Spinal cord (tissue), 10 donors: ENCODE measurements at places on chromosomes 7 and 10.

GRCh38 chr7:41948503-41948902 lies 245.6 kb upstream of the INHBA start:
- no peak for DNase-seq

DNA sequence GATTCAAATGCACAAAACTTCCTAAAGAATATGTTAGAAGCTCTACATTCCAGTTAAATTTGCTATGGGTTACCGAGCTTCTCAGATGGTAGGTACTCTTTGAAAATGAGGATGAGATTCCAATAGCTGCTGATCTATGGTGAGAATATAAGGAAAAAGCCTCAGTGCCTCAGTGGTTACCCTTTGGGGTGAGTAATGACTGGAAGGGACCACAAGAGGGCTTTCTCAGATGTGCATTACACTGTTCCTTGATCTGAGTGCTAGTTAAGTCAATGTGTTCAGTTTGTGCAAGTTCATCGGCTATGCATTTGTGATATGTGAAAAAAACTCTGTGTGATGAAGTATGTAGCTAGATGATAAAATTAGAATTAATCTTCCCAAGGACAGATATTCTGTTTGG lies 3.5 kb downstream of the NRCAM start:
- peak; percentile 53 for DNase-seq

DNA sequence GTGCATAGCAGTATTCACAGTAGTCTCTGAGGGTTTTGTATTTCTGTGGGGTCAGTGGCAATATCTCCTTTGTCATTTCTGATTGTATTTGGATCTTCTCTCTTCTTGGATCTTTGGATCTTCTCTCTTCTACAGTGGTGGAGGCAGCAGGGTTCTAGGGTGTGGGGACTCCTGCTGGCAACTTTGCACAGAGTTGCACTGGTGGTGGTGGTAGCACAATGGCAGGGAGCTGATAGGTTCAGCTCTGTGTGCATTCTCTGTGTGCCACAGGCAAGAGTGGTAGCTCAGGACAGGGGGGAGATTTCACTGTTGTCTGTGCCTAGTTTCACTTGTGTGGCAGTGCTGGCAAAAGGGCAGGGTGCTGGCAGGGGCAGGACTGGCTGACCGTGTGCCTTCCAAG lies 35.1 kb upstream of the PRSS37 start:
- no peak for DNase-seq

GRCh38 chr10:86194684-86195083 lies 171.9 kb downstream of the GRID1 start:
- DNase-seq: no peak

GRCh38 chr10:94300042-94300441 lies 62.7 kb downstream of the NOC3L start:
- no peak for DNase-seq

GRCh38 chr10:43160046-43160920 lies 22.0 kb downstream of the CSGALNACT2 start:
- DNase-seq: no peak

- no peak for DNase-seq
These were observed 51.4 kb upstream of the APBB1IP start for GRCh38 chr10:26386781-26387180.

GRCh38 chr10:24670964-24671670 lies 52.6 kb downstream of the ARHGAP21 start:
- DNase-seq: no peak

DNA sequence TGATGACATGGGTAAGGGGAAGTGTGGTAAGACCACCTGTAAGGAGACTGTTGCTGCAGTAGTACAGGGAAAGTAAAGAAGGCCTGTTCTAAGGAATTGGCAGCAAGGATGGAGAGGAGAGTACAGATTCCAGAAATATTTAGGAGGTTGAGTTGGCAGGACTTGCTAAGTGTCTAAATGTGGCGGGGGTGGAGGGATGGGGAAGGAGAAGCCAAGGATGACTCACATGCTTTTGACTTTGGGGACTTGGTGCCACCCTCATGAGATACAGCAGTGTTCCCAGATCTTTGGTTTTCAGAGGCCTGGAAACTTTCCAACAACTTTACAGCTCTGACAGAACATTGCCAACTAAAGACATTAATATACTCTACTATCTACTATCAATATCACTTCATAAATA lies 45.4 kb downstream of the CDK6 start:
- no peak for DNase-seq

DNA sequence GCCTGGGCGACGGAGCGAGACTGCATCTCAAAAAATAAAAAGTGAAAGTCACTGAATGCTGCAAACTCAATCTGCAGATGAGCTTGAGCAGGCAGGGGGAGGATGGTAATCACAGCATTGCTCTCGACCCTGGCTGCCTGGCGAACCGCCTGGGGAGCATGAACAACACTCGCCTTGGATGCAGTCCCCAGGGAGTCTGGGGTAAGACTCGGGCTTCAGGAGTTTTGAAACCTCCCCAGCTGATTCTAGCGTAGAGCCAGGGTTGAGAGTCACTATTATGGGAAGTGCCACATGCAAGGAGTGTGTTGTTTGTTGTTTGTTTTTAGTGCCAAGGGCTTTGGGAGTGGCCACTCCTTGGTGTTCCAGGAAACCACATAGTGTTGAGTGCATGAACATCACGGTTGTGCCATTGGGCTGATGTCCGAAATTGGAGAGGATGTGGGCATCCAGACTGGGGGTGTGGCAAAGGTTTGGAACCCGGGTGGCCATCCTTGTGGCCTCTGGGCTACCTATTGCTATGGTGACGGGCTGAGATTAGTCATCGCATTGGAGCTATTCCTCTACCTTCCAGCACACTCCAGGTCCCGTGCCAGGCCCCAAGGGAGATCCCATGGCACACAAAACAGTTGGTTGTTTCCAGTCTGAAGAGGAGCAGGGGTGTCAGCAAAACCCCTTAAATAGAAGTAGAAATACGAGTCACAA lies 92.6 kb downstream of the RGS10 start:
- no peak for DNase-seq

DNA sequence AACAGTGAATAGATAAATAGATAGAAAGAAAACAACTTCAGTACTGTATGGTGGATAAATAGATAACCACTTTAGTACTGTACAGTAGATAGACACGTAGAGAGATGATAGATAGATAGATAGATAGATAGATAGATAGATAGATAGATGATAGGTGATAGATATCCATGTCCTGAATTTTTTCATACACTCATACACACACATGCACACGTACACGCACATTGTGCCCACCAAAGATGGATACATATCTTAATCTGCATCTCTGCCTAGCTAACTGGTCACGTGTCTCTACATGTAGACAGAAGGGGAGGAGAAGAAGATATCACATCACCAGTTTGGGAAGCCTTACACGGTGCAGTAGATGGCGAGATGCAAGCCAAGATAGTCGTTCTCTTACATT lies 99.2 kb downstream of the ARID5B start:
- no peak for DNase-seq

DNA sequence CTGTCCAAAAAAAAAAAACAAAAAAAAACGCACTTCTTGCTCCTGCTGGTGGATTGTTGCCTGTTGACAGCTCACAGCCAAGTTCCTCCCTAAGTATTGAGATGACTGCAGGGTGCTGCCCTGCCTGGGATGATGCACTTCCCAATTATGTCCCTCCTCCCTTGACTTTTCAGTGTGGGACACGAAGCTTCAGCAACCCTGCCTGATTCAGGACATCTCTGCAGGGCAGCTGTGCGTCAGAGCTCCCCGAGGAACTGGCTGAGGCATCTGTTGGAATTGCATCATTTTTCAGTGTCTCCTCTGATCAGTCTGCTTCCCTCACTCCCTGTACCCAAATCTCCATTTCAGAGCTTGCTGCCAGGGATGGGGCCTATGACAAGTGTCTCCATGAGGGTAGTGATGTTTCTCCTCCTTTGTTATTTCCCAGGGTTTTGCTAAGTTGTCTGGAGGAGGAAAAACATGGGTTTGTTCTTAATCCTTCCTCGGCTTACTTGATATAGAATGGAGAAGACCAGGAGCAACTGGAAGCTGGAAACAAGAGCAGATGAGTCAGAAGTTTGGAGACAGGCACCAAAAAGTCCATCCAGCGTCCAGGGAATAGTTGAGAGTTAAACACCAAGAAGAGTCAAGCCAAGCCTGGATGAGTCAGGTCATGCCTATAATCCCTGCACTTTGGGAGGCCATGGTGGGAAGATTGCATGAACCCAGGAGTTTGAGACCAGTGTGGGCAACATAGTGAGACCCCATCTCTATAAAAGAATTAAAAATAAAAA lies 355.1 kb downstream of the GALNT17 start:
- no peak for DNase-seq

- DNase-seq: no peak
These were observed 252.9 kb upstream of the SORCS1 start for GRCh38 chr10:107417446-107417845.

GRCh38 chr10:112785089-112785488 lies 165.0 kb upstream of the TCF7L2 start:
- DNase-seq: no peak

DNA sequence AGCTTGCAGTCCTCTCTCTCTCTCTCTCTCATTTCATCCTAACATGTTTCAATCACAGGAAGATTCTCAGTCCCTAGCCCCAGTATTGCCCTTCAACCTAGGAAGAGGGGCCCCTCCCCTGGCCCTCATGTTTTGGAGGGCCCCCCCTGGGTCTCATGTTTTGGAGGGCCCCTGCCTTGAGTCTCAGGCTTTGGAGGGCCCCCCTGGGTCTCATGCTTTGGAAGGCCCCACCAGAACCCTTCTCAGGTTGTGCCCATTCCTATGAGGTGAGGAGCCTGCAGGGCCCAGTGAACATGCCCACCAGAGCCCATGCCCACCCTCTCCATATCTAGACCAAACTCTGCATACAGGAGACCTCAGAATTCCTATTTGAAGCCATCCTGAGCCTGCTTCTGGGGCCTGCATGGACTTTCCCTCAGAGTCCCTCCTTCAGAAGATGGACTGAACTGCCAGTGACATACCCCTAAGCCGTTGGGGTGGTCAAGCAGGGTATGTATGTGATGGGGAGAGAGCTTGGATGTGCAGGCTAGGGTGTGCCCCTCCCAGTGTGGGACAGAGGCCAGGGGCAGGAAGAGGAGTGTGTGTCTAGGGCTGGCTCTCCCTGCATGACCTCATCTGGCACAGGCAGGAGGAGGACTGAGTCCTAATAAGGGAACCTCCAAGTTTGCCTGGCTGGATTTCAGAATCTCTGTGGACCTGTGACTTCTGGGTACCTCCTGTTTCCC lies 8.1 kb upstream of the VDAC2 start:
- no peak for DNase-seq

GRCh38 chr10:68428396-68429104 lies 21.5 kb upstream of the RUFY2 start:
- DNase-seq: no peak

DNA sequence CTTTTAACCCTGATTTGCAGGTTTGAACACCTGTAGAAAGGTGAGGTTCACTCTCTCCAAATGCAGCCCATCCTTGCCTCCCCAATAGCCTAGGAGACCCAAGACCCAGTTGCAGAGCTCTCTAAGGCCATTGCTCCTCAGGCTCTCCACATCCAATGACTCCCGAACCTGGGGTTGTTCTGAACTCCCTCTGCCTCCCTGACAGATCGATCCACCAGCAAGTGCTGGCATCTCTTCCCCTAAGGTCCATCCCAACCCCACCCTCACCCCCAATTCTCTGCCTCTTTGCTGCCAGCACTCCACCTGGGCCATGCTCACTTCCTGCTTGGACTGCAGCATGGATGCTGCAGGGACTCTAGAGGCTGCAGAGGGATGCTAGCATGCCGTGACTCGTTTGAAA lies 19.3 kb upstream of the FAM170B start:
- DNase-seq: no peak

GRCh38 chr7:25638068-25638467 lies 409.8 kb upstream of the NPVF start:
- no peak for DNase-seq

- DNase-seq: peak; percentile 80
These were observed 13.0 kb downstream of the DOCK1 start for GRCh38 chr10:126917975-126918908.

- DNase-seq: no peak
These were observed 48.5 kb downstream of the RASGEF1A start for GRCh38 chr10:43218206-43218950.

DNA sequence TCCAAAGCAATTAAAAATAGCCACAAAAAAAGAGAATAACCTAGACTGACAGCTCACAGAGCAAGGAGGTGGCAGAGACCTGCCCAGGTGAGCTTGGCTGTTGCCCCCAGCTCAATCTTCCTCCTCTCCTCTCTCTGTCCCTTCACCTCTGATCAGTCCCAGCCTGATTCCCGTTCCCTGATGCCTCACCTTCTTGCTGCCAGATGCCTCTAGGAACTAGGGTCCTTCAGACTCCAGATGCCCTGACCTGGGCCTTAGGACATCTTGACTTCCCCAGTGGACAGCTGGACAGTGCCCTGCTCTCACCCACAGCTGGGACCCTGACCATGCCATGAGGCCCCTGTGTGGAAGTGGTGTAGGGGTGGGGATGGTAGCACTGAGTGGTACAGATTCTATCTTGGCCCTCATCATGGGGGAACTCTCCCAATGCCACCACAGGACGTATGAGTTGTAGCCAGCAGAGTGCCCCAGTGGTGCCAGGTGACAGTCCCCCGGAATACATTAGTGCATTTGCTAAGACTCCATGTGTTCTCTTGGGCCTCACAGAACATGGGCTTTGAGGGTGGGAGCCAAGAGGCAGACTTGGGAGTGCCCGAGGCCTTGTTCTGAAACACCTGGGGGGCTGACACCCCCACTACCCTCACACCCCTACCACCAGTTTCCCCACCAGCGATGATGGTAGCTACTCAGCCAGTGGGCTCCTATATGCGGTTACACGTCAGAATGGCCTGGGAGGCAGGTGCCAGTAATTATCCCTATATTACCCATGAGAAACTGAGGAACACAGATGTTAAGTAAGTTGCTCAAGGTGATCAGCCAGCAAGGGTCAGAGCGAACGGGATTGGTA lies 2.0 kb downstream of the DEPP1 start:
- DNase-seq: no peak

- DNase-seq: no peak
These were observed 10.4 kb downstream of the TM9SF3 start for GRCh38 chr10:96576277-96576980.

GRCh38 chr10:14838582-14839304 lies 637 bp downstream of the HSPA14 start:
- peak; percentile 64 for DNase-seq

DNA sequence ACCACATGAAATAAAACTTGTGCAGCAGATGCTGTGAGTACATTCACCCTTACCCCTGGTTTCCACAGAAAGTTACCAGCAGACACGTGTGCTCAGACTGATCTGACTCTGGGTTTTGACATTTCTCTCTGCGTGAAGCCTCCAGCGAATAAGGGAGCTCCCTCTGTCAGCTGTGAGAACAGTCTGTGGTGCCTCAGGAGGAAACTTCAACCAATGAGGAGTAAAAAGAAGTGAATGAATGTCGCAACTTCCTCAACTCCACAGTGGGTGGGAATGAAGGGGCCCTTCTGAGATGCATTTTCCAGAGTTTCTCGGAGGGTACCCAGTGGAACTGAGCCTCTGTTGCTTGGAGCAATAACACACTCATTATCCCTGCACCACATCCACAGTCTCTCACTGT lies 743.4 kb downstream of the TNS3 start:
- DNase-seq: no peak

- DNase-seq: no peak
These were observed 19.8 kb downstream of the CEP41 start for GRCh38 chr7:130420943-130421578.
